Stimulated activated CD4-positive, alpha-beta T cell treated with anti-CD3 and anti-CD28 coated beads, Interleukin-1b, Interleukin-23, amount 100 ng/mL, for 48 hours (primary cell): ENCODE measurements at places on chromosomes 6 and 20.

GRCh38 chr6:359261-360035 lies 32.1 kb upstream of the IRF4 start:
- DNase-seq: no peak

GRCh38 chr6:134819236-134819635 lies 130.7 kb downstream of the ALDH8A1 start:
- DNase-seq: no peak

DNA sequence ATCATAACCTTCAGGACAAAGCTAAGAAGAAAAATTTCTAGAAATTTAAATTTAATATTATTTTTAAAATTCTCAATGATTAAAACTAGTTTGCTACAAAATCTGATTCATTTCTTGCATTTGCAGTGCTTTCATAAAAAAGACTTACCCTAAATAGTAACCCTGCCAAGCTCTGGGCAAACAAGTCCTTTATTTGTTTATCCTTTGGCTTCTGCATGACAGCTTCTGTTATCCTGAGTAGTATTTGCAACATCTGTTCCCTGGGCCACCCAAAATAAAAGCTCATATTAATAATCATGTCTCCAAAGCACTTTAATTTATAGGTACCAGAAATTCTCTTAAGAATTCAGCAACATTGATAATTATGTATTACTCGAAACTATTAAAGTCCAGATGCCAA lies 101.3 kb downstream of the RALGAPA2 start:
- DNase-seq: no peak

DNA sequence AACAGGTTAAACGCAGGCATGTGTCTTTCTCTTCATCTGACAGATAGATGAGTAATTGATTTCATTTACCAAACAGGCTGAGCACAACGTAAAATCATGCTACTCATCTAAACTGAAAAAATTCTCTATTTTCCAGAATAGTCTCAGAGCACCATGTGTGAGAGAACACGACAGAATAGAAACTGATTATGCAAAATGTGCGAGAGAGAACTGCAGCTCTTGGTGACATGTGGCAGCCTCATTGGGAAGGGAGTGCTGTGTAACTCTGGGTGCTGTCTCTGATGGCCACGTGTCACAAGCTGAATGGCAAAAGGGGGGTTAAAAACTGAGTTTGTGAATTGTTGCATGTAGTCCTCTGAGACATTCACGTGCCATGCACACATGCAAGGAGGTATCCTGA lies 143.7 kb upstream of the ATXN1 start:
- DNase-seq: no peak

- DNase-seq: no peak
Measured at GRCh38 chr6:34318499-34319470, 70.0 kb upstream of the SMIM29 start.

GRCh38 chr20:1892119-1892385 lies 3.2 kb upstream of the SIRPA start:
- no peak for DNase-seq

DNA sequence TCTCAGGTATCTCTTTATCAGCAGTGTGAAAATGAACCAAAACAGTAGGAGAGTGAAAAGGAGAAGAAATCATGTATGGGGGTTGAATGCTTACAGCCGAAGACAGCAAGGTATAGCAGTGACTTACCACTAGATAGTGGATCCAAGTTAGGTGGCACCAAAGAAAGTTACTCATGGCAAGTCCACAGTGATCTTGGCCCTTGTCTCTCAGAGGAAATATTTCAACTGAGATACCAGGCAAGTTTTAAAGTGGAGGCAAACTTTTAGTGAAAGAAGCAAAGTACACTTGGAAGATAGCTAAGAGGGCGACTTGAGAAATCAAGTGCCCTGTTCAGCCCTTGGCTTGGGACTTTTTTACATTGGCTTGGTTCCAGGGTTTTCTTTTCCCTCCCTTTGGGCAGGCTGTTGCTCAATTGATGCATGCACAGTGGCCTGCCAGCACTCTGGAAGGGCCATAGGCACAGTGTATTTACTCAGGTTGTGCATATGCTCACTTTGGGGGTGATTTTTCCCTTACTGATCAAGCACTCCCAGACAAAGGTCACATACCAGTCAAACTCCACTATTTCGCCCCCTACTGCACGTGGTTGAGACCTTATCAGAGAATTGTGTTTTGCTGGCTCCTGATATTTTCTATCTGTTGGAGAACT lies 329.5 kb upstream of the KHDRBS2 start:
- DNase-seq: no peak

- no peak for DNase-seq
Measured at GRCh38 chr6:5998236-5998635, 8.5 kb downstream of the NRN1 start.
